Activated T-cell treated with anti-CD3 and anti-CD28 coated beads for 48 hours (primary cell): ENCODE measurements at places on chromosomes 6 and 20.

GRCh38 chr6:113632220-113632864, 224.8 kb upstream of the MARCKS start:
- peak; percentile 36 for DNase-seq

DNA sequence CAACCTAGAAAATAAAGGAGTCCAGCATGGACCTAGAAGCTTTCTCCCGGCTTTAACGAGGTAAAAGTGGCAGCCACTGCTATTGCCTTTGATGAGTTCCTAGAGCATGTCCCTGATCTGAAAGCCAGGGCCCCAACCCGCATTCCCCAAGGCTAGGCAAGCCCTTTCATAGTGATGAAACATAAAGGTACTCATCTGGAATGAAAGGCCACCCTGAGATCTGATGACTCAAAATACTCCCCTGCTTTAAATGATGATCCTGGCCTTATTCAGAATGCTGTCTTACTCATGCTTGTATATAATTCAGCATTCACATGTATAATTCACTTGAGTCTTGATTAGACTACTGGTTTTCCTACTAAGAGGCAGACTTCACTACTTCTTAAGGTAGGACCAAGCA, 21.3 kb downstream of the TTPAL start:
- peak; percentile 42 for DNase-seq

DNA sequence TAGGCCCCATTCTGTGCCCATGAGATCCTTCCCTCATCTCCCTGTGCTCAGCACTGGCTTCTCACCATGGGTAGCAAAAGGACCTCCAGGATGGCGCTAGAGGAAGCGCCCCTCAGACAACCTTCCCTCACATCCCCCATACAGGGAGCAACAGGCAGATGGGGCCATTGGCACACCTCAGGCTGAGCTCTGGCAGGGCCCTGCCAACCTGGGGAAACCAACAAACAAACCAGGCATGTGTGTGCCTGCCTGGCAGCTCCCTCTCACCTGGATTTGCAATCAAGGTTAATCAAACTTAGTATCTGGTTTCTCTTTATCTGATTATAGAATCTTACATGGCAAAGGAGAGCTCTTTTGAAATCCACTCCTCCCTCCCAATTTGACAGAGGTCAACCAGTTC, 134.9 kb downstream of the SLC23A2 start:
- no peak for DNase-seq

DNA sequence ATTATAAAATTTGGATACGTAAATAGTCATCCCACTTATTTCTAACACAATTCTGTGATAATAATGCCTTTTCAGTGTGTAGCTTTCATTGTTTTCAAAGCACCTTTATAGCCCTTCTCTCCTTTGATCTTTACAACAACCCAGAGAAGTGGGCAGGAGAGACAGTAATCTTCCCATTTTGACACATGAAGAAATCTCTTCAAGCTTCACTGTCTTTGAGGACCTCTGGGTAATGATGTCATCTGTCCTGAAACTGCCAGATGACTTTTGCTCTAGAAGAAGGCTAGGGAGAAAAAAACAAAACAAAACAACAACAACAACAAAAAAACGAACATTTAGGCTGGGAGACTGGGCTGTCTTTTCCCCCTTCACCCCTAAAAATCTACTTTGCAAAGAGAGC, 203.0 kb downstream of the KCNQ5 start:
- DNase-seq: no peak

GRCh38 chr6:43196337-43196736, 14.3 kb downstream of the CUL9 start:
- no peak for DNase-seq

- DNase-seq: no peak
These were observed 162.2 kb downstream of the KCNQ5 start for GRCh38 chr6:72784071-72784470.

- DNase-seq: no peak
These were observed 36.3 kb downstream of the FOXA2 start for GRCh38 chr20:22548040-22548439.

- no peak for DNase-seq
These were observed 58.9 kb upstream of the L3MBTL3 start for GRCh38 chr6:129959358-129959930.

DNA sequence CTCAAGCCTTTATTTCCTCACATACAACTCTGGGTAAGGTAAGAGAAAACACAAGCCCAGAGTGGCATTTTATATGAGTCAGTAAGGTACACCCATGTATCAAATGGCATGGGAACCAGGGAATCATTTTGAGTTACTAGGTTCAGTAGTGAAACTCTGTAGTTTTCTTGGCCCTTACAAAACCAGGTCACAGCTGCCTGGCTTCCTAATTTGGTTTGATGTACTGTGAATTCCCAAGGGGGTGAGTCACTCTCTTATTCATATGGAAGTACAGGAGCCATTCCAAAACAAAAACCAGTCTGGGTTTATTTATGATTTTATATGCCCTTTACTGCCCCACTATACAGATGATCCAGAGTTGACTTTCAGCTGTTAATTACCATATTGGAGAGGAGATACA, 70.7 kb downstream of the PDE7B start:
- no peak for DNase-seq

DNA sequence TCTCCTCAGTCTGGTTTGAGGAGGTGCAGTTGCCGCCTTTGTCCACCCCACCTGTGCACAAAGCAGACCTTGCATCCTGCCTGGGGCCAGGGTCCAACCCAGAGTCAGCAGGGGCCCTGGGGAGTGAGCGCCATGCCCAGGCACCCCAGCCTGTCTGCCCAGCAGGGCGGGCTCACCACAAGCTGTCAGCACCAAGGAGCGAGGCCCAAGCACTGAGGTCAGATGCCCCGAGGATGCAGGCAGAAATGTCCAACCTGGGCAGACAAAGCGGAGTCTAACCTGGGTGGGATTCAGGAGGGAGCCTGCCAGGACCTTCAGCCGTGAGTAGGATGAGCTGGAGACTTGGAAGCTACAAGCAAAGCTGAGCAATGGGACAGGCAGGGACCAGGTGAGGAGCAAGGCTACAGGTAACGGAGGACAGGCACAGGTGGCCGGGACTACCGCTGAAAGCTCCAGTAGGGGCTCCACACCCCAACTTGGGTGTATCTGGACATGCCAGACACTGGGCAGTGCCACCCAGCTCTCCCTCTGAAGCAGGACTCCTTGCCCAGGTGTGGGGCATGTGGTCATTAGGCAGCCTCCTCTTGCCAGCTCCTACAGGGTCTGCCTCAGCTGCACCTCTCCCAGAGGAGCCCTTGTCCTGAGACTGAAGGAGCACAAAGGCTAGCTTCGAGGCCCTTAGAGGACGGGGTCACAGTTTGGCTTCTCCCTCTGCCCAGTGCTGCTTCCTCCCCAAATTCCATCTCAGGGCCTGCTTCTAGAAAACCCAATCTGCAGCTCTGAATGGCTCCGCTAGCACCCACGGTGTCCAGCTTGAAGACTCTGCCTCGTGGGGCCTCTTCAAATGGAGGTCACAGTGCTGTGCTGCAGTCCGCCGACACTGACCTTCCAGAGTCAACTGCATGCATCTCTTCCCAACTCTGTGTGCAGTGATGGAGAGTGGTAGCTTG, 210.6 kb upstream of the CDYL start:
- no peak for DNase-seq

DNA sequence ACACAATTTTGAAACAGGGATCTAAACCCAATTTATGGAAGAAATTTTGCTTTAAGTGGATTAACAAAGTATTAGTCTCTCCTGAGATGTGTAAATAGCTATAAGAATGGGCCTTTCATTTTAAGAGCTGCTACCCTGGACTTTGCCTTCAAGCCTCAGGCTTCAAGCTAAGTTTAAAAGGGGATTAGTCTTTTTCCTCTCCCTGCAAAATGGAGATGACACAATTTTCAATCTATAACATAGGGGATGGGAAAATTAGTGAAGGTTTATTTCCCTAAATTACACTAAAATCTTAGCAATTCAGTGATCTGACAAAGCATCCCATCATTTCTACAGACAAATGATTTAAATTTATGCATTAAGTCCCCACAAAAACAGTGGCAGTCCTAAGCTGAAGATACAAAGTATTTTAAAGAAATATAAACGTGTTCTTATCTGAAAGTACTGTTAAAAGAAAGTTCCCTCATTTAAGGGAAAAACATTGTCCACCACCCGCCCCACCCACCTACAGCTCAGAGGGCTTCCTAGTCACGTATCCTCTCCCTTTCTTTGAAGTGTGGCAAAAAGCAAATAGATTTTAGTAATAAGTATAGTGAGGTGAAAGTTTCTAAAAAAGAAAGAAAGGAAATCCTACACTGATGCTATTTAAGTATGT, 14.5 kb downstream of the ARHGAP18 start:
- peak; percentile 18 for DNase-seq

GRCh38 chr6:106977246-106977645, 2.7 kb upstream of the CD24 start:
- DNase-seq: no peak

- no peak for DNase-seq
These were observed 142.7 kb downstream of the LRRC1 start for GRCh38 chr6:53937461-53937860.

GRCh38 chr6:44041461-44042260, 85.6 kb downstream of the MRPL14 start:
- no peak for DNase-seq

- no peak for DNase-seq
These were observed 742.0 kb upstream of the POU3F2 start for GRCh38 chr6:98092331-98092730.

DNA sequence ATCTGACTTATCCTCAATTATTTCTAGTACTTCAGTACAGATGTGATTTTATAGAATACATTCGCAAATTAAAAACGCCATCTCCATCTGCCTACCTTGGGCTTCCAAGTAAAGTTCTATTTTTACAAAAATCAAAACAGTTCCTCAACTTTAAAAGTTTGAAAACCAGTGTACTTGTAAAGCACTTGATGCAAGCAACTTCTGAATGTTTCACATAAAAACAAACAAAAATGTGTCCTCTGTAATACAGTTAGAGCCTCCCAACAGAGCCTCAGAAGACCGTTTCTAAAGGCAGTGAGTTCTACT, 384 bp upstream of the MANEA start:
- DNase-seq: no peak

DNA sequence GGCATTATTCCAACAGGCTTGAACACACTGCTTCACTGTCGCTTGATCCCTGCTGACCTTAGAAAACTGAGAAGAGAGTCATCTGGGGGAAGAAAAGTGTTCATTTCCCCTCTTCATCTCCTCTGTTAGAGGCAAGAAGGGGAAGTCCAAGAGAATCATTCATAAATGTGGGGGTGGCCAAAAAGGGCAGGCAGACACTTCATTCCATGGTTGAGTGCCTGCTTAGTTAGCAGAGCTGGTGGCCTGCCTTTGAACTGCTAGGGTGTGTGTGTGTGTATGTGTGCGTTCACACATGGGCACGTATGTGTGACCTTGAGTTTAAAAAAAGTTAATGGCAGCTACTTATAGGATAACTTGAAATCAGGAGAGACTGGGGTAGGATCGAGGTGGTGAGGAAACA, 39.4 kb upstream of the RFPL4B start:
- no peak for DNase-seq

DNA sequence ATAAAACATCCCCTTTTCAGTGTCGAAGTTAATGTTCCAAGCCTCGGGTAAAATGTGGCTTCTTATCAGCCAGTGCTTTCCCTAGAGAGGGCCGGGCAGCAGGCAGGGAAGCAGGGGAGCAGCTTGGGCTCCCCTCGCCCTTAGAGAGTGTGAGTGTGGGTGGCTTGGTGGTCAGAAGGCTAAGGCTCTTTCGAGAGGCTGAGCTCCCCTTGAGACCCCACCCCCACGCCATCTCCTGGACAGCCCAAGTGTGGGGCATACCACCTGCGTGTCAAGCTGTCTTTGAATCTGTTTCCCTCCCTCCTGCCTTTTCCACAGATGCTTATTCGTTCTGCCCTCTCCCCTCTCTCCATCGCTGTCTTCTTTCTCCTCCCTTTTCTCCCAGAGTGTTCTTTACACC, 95.1 kb upstream of the FOXP4 start:
- DNase-seq: no peak

DNA sequence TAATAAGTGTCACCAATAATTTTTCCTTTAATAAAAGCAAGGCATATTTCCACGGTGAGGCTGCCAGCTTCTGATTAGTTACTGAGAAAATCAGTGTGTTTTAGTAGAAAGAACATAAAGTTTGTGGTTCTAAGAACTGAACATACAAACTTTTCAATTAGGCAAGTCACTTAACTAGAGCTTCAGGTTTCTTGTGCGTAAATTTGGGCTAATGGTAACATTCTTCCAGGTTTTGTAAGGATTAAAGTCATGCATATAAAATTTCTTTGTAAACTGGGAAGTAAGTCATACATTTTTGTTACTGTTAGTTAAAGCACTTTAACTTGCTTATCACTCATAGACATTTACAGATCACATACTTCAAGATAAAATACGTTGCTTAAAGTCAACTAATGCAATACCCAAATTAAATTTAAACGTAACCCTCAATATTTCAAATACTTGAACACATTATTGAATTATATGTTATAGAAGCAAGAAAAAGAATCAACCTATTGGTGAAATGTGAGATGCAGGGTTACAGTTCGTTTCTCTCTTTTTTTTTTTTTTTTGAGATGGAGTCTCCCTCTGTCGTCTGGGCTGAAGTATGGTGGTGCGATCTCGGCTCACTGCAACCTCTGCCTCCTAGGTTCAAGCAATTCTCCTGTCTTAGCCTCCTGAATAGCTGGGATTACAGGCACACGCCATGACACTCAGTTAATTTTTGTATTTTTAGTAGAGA, 327.3 kb upstream of the NOX3 start:
- DNase-seq: no peak

DNA sequence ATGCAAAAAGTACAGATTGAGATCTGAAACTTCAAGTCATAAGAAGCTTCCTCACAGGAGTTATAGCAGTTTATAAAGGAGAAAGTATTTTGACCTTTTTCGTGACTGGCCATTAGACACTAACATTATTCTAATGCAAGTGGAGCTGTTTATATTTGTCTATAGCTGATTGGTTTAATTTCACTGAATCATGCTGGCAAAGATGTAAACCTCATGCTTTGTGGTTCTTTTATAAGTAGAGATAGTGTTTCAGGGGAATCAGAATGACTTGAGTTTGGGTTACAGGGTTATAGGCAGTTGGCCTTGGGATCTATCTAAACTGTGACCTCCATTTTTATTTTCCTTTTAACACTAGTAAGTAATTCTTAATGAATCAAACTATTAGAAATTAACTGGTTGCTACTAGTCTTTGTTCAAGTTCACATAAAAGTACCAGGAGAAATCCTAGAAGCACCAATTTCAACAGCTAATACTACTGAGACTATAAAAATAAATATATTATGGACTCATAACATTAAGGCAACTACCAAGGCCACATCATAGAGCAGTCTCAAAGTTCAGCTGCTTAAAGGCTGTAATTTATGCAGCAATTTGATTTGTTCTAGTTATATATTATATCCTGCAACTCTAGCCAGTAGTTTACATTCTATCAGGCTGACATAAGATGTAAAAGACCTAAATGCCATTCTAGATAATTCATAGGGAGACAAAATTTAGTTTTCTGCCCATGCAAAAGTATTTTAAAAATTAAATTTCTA, 94.0 kb downstream of the RNGTT start:
- no peak for DNase-seq
